ENCODE measurements at places on chromosomes 12 and 14. TPM values are rescaled to one million over a fixed set of nuclear protein-coding genes. Genes with fewer than 3 reads are reported as not detected.

ITGA7 gene
- total RNA-seq: 66.2 TPM

KRT74 gene
- 3.4 TPM for total RNA-seq

KRT77 gene
- total RNA-seq: 0.96 TPM

EIF2S1 gene
- total RNA-seq: 82.8 TPM

IFT81 gene
- total RNA-seq: 34.9 TPM

TMEM253 gene
- not detected for total RNA-seq

MFAP5 gene
- total RNA-seq: 53.0 TPM

SLC5A8 gene
- 1.7 TPM for total RNA-seq

SERPINA3 gene
- 13.2 TPM for total RNA-seq

MARCHF9 gene
- 7.7 TPM for total RNA-seq

ACOT6 gene
- total RNA-seq: not detected

CCDC198 gene
- 2.2 TPM for total RNA-seq

OR4N2 gene
- total RNA-seq: 5.3 TPM

NRL gene
- 0.24 TPM for total RNA-seq

TNS2 gene
- 39.7 TPM for total RNA-seq

TAS2R9 gene
- 1.7 TPM for total RNA-seq

ABCD2 gene
- 0.72 TPM for total RNA-seq

FLVCR2 gene
- total RNA-seq: 2.6 TPM

OLR1 gene
- 14.9 TPM for total RNA-seq

TAS2R14 gene
- 21.4 TPM for total RNA-seq

GPR84 gene
- 2.9 TPM for total RNA-seq
